ENCODE measurements at places on chromosomes 16 and 17.
A peak's percentile ranks its signal among the peaks of the same experiment; 100 is the strongest.

DNA sequence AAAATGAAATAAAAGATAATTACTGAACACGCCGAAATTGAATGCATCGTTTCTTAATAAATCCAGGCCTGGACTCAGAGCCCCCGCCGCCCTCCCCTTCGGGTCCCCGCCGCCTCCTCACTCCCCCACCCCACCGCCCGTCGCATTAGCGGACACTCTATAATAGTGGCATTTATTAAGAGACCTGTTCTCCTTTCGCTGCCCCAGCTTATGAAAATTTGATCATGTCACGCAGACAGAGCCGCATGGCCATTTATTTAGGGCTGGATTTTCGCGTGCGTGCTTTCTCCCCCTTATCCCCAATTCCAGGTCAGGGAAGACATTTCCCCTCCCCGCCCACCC, 6.3 kb upstream of the HOXB2 start:
- no peak for DNase-seq

GRCh38 chr17:45073414-45074070, 12.4 kb downstream of the NMT1 start:
- no peak for DNase-seq

- DNase-seq: no peak
Observed at GRCh38 chr17:80006811-80007752, 28.6 kb downstream of the TBC1D16 start.

GRCh38 chr16:15807603-15808009, 49.2 kb downstream of the MYH11 start:
- DNase-seq: no peak

DNA sequence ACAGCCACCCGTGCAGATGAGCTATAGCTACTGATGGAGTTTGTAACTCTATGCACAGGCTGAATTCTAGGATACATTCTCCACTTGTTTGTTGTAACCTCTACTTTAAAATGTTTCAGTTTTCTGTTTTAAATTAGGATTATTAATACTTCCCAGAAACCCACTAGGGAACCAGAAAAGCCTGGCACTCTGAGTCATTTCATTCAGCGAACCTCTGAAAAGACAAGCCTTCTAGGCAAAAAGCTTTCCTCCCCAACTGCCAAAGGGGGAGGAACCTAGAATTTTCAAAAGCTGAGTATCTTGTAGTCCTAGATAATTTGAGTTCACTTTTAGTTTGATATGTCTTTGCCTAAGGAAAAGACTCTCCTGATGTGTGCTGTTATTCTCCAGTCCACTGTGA, 43.2 kb downstream of the GOSR1 start:
- no peak for DNase-seq

- DNase-seq: no peak
Observed at GRCh38 chr17:7177954-7178477, 1.2 kb downstream of the ASGR1 start.

DNA sequence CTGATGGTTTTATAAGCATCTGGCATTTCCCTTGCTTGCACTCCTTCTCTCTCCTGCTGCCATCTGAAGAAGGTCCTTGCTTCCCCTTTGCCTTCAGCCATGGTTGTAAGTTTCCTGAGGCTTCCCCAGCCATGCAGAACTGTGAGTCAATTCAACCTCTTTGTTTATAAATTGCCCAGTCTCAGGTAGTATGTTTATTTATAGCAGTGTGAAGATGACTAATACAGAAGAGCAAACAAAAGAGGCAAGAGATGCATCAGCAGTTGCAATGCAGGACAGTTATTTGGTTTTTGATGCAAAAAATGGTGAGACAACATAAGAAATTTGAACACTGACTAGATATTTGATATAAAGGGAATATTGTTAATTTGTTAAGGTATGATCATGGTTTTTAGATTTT, 16.8 kb downstream of the TMEM100 start:
- no peak for DNase-seq

GRCh38 chr17:32341141-32341856, 674 bp downstream of the C17orf75 start:
- DNase-seq: peak; percentile 26

GRCh38 chr17:38773258-38773657, 20.7 kb downstream of the PSMB3 start:
- DNase-seq: no peak

- DNase-seq: peak; percentile 6
Observed at GRCh38 chr16:53282975-53283946, 151.0 kb upstream of the RBL2 start.

- DNase-seq: no peak
Observed at GRCh38 chr16:81746566-81746965, 32.5 kb upstream of the PLCG2 start.

GRCh38 chr17:42873315-42873714, 22.3 kb downstream of the AOC3 start:
- no peak for DNase-seq

- DNase-seq: no peak
Observed at GRCh38 chr16:72173997-72174396, 2.0 kb upstream of the PMFBP1 start.

DNA sequence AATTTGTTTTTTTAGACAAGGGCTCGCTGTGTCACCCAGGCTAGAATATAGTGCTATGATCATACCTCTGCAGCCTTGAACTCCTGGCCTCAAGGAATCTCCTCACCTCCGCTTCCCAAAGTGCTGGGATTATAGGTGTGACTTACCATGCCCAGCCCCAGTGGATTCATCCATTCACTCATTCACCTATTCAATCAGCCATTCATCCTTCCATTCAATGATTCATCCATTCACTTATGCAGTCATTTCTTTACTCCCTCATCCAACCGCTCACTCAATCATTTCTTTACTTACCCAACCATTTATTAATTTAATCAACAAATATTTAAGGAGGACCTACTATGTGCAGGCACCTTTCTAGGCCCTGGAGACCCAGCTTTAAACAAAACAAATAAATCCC, 25.7 kb downstream of the DEXI start:
- DNase-seq: no peak

- no peak for DNase-seq
Observed at GRCh38 chr17:41539979-41540701, 12.0 kb upstream of the KRT19 start.

- DNase-seq: no peak
Observed at GRCh38 chr16:86676254-86676670, 97.9 kb downstream of the FOXL1 start.

DNA sequence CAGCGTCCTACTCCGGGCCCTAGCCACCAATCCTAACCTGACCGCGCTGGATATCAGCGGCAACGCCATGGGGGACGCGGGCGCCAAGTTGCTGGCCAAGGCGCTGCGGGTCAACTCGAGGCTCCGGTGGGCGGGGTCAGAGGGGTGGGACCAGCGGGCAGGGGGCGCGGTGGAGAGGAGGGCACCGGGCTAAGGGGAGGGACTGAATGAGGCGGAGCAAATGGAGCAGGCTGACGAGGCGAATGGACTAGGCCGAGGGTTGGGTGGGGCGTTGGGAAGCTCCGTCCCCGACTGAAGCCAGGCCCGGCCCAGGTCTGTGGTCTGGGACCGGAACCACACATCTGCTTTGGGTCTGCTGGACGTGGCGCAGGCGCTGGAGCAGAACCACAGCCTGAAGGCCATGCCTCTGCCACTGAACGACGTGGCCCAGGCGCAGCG, 4.6 kb downstream of the CARMIL2 start:
- DNase-seq: no peak

DNA sequence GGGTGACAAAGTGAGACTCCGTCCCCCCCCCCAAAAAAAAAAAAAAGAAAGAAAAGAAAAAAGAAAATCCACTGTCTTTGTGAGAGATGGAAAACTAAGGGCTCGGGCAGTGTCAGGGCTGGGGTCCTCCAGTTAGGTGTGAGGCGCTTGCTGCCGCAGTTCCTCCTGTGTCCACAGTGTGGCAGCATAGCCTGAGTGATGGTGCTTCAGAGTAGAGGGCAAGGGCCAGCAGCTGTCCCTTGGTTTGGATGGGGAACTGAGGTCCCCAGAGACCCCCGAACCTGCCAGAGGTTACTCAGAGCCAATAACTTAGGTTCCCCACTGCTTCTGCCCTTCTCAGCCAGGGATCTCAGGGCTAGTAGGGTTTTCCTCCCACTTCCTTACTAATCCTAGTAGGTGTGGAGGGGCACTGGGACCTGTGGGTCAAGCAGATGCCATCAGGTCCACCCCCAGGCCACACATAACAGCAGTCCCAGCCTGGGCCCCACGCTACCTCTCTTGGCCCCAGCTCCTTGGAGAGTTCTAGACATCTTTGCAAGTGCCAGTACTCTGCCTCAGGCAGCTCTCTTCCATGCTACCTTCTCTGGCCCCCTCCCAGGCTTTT, 7.9 kb upstream of the LLGL1 start:
- peak; percentile 61 for DNase-seq

DNA sequence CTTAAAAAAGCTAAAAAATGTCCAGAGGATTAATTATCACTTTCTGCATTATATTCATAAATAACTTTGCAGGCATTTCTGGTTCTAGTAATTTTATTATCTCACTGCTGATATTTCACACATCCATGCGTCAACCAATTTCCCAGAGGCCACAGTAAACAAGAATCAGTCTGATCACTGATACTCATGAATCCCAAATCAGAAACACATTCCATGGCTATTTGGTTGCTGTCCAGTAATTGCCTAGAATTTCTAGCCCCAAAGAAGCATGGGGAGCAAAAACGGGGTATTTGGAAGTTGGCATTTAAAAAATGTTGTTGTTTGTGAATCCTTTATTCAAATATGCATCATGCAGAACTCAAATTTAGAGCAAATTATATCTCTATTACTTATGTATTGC, 244.8 kb downstream of the CDH8 start:
- DNase-seq: no peak

GRCh38 chr16:71778780-71779179, 29.9 kb downstream of the AP1G1 start:
- DNase-seq: no peak

GRCh38 chr17:75558666-75559530, 28.7 kb upstream of the MYO15B start:
- DNase-seq: no peak

DNA sequence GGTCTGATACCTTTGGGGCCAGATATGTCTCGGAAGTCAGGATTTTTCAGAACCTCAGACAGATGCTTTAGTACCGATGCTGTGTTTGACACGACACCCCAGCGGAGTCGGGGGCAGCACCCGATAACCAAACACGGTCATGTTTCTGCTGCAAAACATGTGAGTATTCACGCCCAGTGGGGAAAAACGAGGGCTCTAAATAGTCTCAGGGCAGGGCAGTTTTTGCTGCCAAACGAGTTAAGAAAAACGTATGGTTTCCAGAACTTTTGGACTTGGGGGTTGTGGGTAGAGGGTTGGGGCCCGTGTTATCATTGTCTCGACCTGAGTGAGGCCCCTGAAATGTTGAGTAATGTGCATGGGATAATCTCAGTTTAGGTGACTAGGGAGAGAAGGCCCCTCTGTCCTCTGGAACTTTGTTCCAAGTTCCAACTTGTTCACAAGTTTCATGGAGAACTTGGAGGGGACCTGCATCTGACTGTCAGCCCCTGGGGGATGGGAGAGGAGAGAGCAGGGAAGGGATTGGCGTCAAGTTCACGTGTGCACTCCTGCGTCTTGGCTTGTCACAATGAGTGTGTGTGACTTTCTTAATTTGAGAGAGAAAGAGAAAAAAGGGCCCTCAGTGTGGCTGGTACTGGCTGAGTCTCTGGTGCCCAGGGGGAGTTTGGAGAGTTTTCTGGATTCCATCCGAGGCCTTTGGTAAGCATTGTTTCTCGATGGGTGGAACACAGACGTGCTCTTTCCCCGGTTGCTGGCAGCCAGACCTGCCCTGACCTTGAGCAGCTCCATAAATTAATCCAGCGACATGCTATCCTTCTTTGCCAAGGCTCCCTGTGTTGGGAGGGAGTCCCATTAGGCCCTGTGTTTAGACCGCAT, 83.9 kb upstream of the CIBAR2 start:
- no peak for DNase-seq

GRCh38 chr16:79993629-79994209, 393.2 kb upstream of the MAF start:
- no peak for DNase-seq

DNA sequence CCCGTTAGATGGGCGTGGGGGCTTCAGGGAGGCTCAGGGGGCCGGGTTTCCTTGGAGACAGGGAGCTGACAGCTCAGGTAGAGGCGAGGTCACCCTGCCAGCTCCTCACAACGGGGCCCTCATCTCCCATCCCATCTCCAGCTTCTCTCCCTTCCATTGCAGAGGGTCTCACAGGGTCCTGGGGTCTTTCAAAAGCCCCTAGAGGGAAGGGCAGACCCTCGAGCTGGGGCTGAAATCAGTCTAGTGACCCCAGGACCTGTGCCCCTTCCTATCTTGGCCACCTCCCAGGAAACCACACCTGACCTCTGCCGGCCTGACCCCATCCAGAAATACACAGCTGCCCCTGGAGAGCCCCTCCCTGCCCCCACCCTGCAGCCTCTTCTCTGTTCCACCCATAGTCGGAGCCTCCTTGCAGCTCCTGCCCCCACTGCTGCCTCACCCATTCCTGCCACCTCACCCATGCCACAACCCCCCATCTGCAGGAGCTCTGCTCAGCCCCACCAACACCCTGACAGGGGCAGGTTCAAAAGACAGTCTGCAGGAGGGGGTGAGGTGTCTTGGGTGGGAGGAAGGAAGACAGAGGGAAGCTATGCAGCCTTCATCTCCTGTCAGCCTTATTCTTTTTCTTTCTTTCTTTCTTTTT, 23.4 kb downstream of the PIK3R5 start:
- DNase-seq: no peak

DNA sequence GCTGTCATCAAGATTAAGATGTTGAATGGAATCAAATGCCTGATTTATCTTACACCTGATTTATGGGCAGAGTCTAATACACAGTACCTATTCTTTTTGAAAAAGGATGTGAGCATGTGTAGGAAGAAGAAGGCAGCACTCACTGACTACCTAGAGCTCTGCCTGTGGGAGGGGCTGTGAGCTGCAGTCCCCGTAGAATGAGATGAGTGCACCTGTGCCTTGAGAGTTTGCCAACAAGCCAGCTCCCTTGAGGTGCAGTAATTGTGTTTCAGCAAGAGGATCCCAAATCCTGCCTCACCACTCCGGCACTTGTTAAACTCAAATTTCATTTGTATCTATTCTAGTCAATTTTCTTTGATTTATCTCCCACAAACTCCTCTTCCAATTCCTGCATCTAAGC, 46.0 kb downstream of the CDH11 start:
- no peak for DNase-seq

- no peak for DNase-seq
Observed at GRCh38 chr17:56943505-56944125, 17.2 kb downstream of the COIL start.

- DNase-seq: no peak
Observed at GRCh38 chr17:45700171-45701090, 83.7 kb upstream of the CRHR1 start.

GRCh38 chr16:57013902-57014301, 24.5 kb downstream of the NLRC5 start:
- DNase-seq: no peak

All from naive thymus-derived CD8-positive, alpha-beta T cell (primary cell).